ENCODE measurements at places on chromosomes 7 and 10.

GRCh38 chr7:43096875-43097274 is 15.6 kb upstream of the HECW1 start:
- no peak for DNase-seq

- DNase-seq = no peak
Observed at GRCh38 chr10:43904844-43905243, 256.2 kb upstream of the ZNF32 start.

DNA sequence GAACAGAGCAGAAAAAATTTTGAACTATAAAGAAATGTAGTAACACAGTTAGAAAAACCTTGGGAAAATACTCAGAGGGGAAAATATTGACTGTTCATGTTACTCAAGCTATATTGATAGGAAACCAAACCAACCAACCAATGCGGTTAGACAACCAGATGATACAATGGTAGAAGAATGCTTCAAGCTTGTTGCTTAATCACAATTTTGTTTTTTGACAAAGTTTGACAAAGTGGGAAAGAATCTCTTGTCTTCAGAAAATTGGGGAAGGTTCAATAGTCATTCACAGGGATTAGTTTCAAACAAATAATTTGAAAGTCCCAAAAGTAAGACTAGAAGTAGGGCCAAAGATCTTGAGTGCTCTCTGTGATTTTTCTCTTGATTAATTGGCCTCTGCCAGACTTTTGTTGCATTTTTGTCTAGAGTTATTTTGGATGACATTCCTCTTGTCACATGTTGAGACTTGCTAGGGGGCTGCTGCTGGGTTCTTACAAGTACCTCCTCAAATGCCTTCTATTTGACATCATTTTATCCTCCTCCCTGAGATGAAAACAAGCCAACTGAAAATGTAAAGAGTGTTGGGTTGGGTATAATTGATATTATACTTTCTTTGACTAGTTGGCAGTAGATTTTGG is 233.1 kb upstream of the PHYHIPL start:
- DNase-seq = no peak

- peak; percentile 94 for DNase-seq
Observed at GRCh38 chr7:5596046-5596895, 172.6 kb upstream of the TNRC18 start.

DNA sequence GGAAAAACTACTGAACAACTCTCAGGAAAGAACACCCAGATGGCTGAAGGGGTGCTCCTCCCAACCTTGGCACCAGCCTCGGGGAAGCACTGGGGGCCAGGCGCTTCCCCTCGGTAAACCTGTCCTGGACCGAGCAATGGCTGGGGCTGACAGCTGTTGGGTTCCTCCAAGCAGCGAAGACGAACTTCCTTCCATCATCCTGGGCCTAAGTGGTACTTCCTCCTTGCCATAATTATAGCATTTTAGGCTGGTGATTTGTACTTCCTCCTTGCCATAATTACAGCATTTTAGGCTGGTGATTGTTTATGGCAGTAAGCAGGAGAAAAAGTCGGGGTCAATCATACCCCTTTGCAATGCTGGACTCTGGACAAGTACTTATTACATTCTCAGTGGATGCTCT is 69.3 kb downstream of the MYOF start:
- no peak for DNase-seq

DNA sequence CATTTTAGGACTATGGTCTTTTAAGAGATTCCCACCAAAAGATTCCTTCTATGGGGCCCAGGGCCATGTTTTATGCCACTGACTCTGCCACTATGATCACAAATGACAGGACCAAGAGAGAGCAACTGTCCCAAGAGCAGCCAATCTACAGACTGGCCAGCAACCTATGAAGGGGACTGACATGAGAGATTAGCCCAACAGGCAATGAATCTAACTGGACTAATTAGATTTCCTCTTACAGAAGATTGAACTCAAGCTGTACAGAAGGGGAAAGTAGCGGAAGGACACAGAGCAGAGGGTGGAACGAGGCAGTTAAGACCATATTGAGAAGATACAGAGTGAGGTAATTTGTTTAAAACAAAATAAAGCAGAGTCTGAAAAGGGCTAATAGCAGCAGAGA is 25.8 kb downstream of the ZNF800 start:
- DNase-seq = no peak

DNA sequence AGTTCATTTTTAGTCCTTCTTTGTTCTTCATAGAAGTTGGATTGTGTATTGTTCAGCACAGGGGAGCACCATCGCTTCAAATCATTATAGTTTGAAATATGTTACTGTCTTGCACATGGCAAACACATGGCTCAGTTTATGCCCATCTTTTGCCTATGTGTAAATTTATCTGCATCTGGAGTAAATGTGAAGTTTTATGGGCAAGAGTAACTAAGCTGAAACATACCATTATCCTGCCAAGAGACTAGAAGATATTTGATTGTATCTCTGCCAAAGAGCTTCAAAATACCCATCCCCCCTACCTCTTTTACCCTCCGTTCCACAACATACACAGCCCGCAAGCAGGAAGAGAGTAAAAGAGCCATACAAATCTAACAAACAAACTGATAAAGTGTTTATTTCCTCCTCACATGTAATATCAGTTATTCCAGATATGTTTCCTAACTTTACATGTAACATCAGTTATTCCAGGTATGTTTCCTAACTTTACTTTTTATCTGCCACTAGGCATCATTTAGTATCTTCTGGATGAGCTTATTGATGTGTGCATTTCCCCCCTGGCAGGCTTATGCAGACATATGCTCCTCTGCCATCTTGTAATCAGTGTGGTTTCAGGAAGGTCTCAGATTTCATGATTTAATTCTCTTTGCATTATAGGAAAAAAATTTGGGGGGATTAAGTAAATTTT is 127.7 kb downstream of the SRI start:
- DNase-seq = no peak

DNA sequence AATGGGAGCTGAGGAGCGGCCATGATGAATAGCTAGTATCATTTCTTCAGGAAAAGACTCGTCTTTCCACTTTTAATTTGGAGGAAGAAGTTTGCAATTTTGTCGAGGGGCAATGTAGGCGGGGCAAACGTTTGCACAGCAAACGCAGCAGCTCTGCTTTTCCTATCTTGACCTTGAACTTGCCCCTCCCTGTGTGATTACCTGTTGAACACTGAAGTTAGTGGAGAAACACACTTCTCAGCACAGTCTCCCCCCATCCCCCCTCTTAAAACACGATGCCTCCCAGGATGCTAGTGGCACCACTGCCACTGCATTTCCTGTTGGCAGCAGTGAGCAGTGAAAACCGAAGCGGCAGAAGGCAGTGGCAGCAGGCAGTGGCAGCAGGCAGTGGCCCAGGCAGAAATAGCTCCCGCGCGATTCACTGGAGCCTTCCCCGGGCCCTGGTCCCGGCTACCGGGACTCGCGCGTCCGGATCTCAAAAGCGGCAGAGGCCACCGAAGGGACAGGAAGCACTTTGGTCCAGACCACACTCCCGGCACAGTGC is at the start of gene EPDR1:
Gene EPDR1, plus strand, starts transcription at position 336 of the 544 bp plus-strand sequence. CDS start 300 bp downstream, outside the sequence.
- no peak for DNase-seq

DNA sequence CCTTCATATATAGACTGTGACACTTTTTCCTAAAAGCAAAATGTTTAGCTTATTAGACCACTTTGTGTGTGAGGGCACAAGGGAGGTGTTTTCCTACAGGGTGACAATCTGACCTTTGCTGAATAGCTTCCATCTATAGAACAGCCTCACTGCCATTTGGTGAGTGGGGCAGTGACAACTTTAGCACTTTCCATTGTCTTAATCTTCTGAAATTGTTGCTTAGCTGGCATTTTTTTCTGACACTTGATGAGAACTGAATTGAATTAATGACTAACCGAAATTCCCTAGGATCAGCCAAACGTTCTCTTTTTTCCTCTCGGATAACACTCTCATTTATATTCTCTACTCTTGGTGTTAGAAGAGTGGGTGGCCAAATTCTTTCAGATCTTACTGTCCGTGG is 30.2 kb downstream of the KDM7A start:
- DNase-seq = no peak

DNA sequence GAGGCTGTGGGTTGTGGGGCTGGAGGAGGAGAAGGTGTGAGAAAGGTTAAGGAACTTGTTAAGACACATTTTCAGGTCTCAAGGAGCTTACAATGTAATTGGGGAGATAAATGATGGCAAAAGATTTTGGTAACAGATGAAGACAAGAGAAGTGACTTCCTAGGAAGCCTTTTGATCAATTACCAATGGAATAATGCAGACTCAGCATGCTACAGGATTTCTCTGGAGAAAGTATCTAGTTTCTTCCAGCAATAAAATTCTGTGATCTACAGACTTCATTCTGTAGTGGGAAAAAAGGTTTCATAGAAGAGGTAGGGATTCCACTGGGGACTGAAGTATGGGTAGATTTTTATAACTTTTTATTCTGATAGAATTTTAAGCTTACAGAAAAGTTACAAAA is 184.2 kb upstream of the RHOBTB1 start:
- DNase-seq = no peak

GRCh38 chr10:77253147-77253545 is 384.5 kb downstream of the KCNMA1 start:
- no peak for DNase-seq

- no peak for DNase-seq
Observed at GRCh38 chr10:126770809-126771208, 100.3 kb upstream of the C10orf90 start.

DNA sequence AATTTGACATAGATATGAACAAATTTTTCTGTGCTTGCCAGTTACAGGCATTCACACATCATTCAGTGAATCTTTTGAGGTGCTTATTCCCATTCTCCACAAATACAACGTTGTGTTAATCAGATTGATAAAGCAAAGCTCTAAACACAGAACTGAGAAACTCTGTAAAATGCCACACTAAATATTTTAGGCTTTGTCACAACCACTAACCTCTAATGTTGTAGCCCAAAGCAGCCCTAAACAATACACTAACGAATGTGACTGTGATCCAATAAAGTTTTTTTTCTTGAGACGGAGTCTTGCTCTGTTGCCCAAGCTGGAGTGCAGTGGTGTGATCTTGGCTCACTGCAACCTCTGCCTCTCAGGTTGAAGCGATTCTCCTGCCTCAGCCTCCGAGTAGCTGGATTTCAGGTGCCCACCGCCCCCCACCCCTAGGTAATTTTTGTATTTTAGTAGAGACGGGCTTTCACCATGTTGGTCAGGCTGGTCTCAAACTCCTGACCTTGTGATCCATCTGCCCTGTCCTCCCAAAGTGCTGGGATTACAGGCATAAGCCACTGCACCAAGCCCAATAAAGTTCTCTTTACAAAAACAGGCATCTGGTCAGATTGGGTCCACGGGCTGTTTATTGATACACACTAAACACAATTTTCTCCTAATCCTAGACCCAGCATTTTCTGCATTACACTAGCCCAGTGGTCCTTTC is 6.9 kb downstream of the CYCS start:
- DNase-seq = no peak

DNA sequence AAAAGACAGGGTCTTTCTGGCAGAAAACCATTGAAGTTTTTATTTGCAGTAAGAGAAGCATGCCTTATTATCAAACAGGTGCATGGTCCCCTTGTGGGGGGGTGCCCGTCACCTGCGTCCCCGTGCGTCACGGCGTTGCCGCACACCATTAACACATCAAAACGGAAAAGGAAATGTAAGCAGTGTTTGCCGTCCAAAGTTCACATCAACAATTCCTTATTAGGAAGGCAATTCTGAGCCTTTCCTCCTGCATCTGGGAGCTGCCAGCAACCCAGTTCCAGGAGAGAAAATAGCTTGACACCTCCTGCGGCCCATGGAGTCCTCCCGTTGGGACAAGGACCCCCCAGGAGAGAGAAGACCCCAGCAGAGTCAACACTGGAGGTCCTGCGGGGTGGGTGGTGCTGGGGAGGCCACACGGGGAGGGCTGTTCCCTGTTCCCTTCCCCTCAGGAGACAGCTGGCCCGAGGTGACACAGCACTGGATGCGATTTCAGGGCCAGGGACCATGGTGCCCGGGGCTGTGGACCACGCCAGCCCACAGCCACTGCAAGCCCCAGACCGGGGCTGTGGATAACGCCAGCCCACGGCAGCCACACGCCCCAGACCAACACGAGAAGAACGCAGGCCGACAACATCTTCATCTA is 39.5 kb downstream of the DIP2C start:
- no peak for DNase-seq

DNA sequence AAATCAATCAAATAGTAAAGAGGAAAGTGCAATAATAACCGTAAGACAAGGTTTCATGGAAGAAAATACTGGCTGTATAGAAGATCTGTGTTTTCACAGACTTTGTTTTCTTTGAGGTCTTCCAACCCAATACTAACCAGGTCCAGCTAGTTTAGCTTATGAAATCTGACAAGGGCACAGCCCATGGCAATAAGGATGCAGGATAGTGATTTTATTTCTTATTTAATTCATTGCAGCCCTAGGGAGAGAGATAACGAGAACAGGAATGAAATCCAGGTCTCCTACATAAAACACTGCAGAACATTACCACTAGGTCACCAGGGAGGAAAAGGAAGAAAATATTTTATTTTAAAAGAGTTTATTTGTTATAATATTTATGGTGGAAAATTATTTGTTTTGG is 145.1 kb downstream of the DNAJC1 start:
- DNase-seq = no peak

DNA sequence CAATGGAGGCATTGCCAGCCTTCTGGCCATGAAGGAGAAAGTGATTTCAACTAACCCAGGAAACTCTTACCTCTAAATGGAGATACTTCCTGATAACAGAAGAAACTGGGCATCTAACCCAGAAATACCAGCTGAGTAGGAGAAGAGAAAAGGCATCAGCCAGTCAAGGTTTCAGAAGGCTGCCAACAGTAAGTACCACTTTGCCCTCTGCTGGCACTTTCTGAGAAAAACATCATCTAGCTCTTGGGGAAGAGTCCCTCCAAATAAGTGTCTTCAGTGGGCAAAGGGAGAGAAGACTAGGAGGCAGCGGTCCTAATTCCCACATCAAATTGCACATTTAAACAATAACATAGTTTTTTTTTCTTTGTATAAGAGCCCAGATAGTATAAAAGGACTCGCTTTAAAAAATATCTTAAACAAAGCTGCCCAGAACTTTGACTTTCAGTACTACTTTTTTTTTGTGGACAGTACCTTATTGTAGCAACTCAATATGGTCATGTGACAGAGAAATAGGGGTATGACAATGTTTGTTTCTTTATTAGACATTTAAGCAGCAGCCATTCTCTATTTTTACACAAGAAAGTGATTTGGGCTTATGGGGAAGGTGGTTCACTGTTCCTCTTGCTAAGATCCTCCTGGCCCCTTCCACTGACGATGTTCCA is 157.3 kb downstream of the CTTNBP2 start:
- DNase-seq = peak; percentile 81

DNA sequence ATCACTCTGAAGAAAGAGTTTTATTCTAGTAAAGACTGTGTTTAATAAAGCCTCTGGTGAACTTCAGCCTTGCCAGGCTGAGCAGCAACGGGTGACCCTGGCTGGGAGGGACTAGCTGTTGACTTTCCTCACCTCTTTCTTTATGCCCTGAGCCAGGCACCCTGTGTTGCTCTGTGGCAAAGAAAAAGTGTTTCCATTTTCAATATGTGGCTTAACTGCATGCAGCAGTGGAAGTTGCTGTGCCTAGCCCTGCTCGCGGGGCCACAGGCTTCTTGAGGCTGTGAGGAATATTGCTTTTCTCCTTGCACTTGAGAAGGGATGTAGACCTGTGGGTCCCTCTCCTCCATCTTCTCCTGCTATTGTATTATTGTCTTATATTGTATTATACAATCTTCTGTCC is 67.0 kb downstream of the CXCL12 start:
- DNase-seq = no peak

Data from fibroblast of pulmonary artery (primary cell).